ENCODE measurements at places on chromosomes 3 and 15. TPM values are rescaled to one million over a fixed set of nuclear protein-coding genes. Genes with fewer than 3 reads are reported as not detected.

DNA sequence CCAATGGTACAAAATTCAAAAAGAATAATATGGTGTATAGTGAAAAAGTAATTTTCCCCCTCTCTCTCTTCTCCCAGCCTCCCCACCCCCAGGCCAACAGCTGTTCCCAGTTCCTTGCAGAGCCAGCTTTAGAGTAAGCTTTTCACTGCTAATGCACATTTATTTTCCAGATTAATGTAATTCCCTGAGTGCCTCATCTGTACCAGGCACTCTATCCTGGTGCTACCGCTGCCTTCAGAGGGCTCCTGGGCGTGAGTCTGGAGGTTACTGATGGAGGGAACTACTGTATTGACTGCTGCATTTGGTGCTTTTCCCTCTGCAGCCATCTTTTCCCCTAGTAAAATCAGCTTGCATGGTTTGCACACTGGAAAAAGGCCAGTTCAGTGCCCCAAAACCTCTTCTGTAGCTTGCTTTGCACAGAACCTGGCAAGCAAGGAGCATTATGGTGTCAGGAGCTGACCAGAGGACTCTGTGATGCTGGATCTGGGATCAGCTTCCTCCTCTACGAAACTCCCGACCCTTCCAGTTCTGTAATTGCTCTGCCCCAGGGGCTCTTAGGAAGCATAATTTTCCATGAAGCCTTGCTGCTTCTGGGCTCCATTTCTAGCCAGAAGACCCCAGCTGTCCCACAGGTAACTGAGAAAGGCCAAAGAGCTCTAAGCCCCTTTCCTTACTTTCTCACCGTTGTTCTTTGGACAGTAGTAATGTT is 8.5 kb upstream of the USP3 start:
- no peak for DNase-seq

DNA sequence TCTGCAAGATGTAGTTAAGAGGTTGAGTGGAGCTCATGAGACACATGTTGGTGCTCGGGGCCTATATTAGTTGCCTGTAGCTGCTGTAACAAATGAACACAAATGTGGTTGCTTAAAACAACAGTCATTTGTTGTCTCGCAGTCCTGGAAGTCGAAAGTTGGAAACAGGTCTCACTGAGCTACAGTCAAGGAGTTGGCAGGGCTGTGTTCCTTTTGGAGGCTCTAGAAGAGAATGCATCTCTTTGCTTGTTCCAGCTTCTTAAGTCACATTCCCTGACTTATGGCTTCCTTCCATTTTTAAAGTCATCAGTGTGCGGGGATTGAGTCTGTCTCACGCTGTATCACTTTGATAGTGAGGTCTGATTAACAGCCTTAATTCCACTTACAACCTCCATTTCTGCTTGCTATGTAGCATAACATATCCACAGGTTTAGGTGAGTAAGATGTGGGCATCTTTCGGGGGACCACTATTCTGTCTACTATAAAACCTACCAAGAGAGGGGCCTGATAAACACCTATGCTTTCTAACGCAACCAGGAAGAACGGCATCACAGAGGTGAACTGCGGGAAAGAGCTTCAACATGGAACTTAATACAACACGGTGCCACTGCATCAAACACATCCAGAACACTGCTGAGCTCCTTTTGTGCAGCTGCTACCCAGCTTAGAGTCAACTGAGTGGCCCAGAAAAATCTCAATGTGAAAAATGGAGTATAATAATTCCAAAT is 119.4 kb downstream of the ATP10A start:
- no peak for DNase-seq

DNA sequence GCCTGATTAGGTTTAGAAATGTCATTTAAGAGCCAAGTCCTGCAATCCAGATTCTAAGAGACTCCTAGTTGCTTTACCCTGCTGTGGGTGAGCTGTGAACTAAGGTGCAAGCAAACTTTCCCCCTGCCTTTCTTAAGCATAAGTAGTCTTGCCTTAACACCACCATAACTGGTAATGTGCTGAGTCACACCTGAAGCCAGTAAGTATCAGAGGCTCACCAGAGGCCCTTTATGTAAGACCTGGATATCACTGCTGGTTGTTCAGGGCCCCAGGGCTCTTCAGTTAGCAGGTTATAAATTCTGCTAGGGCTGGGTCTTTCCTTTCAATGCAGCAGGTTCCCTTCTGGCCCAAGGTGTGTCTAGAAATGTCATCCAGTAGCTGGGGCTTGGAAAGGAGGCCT is 509.9 kb downstream of the VGLL3 start:
- DNase-seq, result no peak

DNA sequence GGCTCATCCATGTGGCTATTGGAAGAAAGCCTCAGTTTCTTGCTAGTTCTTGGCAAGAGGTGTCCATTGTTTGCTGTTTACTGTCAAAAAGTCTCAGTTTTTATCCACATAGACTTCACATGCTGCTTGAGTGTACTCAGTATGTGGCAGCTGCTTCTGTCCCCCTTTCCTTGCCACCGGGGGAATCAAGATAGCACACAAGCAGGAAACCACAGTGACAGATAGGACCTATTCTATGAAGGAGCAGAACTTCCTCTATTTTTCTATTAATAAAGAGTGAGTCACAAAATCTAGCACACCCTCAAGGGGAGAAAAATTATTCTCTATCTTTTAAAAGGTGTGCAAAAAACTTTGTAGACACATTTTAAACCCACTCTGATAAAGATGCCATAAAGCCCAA is 121.4 kb upstream of the GMNC start:
- DNase-seq, result no peak

GRCh38 chr3:184260724-184261269 is 556 bp downstream of the CAMK2N2 start:
- DNase-seq, result no peak

- DNase-seq, result no peak
Observed at GRCh38 chr15:65576664-65577063, 34.3 kb downstream of the INTS14 start.

DNA sequence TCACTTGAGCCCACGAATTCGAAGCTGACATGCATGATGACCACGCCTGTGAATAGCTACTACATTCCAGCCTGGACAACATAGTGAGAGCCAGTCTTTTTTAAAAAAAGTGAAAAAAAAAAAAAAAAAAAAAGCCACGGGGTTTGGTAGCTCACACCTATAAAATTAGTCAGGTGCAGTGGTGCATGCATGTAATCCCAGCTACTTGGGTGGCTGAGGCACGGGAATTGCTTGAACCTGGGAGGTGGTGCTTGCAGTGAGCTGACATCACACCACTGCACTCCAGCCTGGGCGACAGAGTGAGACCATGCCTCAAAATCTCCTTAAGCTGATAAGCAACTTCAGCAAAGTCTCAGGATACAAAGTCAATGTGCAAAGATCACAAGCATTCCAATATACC is 44.4 kb downstream of the CSNK1G1 start:
- DNase-seq, result no peak

DNA sequence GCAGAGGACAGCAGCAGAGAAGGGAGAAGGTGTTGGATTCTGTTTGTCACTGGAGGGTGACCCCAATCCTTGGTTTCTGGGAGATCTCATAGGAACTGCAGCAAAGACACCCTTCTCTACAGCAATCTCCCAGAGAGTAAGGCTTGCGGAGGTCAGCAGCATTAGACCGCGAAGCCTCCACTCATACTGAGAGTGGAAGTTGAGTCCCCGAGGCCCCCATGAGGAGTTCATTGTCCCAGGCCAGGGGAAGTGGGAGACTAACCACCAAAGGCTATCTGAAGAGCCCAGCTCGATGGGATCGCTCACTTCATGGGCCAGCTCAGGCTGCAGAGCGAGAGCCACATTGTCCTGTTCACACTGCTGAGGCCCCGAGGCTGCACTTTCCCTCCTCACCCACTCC is 44.6 kb downstream of the GLDN start:
- no peak for DNase-seq

- DNase-seq, result no peak
Observed at GRCh38 chr15:47358876-47359275, 358.4 kb upstream of the SEMA6D start.

DNA sequence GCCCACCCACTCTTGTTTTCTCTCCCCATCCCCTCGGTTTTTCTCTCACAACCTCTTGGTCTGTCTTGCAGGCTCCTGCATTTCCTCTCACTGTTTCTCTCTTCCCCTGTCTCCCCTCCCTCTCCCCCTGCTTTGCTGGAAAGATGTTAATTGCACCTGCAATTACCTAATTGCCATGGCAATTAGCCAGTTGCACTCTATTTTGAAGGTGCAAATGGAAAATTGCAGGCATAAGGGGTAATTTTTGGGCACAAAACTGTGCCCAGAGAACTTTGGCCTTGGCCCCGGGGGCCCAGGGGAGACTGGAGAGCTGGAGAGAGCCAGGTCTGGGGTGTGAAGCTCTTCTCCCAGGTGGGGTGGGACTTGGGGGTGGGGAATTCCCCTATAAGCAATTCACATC is 164.5 kb upstream of the TLE3 start:
- DNase-seq, result no peak

DNA sequence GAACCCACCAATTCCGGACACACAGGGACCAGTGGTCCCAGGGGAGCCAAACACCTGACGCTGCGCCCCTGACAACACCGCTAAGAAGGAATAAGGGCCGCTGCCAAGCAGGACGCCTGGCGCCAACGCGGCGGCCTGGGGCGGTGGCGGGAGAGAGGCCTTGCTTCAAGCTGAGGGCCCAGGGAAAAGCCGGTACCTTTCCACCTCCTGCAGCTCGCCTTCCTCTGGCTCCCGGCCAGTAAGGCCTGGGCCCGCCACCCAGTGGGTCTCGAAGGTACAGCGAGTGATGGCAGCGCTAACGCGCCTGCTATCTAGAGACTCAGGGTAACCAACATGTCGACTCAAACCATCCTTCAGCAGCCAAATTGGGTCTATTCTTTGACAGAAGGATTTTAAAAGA is 1074.1 kb downstream of the SI start:
- DNase-seq, result no peak

TRH gene
- not detected for total RNA-seq

FEZF2 gene
- total RNA-seq, result not detected

BUB1B gene
- 1.3 TPM for total RNA-seq

ZBTB47 gene
- 108 TPM for total RNA-seq

PLSCR4 gene
- 27.9 TPM for total RNA-seq

ACTC1 gene
- 12,863 TPM for total RNA-seq

PXYLP1 gene
- total RNA-seq, result 10.8 TPM

PRSS50 gene
- not detected for total RNA-seq

ALPK3 gene
- total RNA-seq, result 59.9 TPM

PSTPIP1 gene
- total RNA-seq, result 14.1 TPM

TTLL13 gene
- total RNA-seq, result not detected

ATP13A5 gene
- total RNA-seq, result not detected

STARD5 gene
- total RNA-seq, result 2.0 TPM

TM4SF4 gene
- total RNA-seq, result not detected

SLC2A2 gene
- total RNA-seq, result not detected

All from left cardiac atrium (tissue), 4 donors.